Bronchial epithelial cell (primary cell): ENCODE measurements at places on chromosomes 3 and 15.
A peak's percentile ranks its signal among the peaks of the same experiment; 100 is the strongest.

- no peak for DNase-seq
Observed at GRCh38 chr3:168461793-168462192, 366.1 kb upstream of the GOLIM4 start.

- no peak for DNase-seq
Observed at GRCh38 chr3:186115239-186115996, 6.5 kb upstream of the ETV5 start.

GRCh38 chr3:150170852-150171520, 200.3 kb upstream of the PFN2 start:
- no peak for DNase-seq

DNA sequence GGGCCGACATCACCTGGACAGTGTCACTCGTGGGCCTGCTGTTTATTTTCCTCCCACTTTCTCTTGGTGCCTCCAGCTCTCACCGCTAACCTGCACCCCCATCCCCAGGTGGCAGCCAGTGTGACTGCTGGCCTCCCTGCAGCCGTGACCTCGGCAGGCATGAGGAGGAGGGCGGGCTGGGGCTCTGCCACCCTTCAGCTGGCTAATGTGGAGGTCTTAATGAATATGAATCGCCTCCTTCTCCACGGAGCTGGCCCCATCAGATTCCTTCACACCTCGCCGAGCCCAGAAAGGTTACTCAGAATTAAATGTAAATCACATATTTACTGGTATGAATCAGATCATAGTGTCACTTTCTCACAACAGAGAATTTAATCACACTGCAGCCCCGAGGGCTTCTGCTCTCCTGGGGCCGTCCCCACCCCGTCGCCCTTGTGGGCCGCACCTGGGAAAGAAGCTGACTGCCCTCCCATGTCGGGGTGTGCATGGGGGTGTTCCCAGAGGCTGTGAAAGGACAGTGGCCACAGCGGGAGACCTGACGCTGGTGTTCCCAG, 171.1 kb upstream of the TLE3 start:
- no peak for DNase-seq

GRCh38 chr3:48881006-48881405, 17.7 kb downstream of the SLC25A20 start:
- no peak for DNase-seq

DNA sequence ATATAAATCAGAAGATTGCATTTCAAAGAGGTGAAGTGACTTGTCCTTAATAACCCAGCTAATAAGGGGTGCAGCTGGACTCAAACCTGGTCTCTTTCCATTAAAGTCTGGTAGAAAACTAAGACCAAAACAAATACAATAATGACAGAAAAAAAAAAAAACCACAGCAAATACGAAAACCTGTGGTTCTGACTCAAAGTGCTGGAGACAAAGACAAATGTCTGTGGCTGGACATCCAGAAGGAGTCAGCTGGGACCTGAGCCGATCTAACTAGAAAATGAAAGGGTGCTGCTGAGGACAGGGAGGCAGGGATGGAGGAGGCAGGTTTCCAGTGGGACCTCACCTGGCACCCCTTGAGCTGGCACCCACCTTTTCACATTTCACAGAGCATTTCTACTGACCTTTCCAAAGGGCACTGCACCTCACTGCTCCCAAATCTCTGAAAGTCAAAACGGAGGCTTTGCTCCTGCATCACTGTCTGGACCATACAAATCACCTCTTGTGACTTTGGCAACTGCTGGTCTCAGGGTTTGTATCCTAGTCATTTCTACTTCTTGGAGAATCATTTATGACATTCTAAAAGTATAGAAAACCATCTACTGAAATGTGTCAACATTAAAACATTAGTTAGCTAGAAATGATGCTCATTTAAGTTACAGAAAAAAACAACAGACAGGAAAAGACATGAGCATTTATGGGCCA, 61.7 kb downstream of the CCNL1 start:
- DNase-seq, result no peak

- DNase-seq, result peak; percentile 30
Observed at GRCh38 chr3:108603691-108604090, 14.2 kb downstream of the DZIP3 start.

DNA sequence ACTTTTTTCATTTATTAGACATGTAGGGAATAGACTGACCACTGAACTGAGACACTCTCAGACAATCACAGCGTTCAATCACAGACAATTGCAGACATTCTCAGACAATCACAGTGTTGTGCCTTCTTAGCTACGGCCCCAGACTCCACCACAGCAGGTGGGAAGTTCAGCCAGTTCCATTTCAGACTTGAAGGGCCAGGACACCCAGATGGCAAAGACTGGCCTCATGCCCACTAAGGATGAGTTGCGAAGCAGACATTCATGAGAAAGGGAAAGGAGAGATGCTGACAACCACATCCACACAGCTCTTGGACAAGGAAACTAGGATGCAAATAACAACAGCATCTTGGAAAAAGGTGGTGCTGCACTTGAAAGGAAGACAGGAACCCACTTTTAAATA, 21.9 kb upstream of the ALDH1L1 start:
- no peak for DNase-seq

DNA sequence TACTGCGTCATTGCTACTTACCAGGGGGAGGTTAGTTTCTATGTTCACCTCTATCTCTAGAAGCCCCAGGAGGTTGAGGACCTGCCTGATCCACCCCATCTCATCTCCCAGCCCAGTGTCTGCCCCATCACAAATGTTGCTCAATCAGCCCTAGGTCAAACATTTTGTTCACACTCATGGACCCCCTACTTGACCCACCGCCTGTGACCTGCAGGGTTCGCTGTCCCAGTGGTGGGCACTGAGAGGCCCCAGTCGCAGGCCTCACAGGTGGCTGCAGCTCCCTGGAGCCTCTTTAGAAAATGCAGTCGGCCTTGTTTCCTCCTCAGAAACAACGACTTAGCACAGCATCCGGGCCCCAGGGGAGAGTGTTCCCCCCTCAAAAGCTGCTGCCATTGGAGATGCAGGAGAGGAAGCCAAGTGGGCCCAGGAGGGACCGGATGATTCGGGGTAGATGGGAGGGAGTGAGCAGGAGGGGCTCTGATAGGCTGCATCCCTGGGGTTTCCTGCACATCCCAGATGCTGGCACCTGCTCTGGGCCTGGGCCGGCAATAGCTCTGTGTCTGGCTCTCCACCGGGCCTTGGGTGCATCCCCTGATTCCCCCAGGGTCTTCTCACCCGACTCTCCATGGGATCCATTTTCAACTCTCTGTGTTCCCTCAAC, 18.4 kb upstream of the INSYN1 start:
- no peak for DNase-seq

- no peak for DNase-seq
Observed at GRCh38 chr3:195565716-195566115, 18.0 kb downstream of the APOD start.

- no peak for DNase-seq
Observed at GRCh38 chr3:179970746-179971145, 66.0 kb downstream of the PEX5L start.

DNA sequence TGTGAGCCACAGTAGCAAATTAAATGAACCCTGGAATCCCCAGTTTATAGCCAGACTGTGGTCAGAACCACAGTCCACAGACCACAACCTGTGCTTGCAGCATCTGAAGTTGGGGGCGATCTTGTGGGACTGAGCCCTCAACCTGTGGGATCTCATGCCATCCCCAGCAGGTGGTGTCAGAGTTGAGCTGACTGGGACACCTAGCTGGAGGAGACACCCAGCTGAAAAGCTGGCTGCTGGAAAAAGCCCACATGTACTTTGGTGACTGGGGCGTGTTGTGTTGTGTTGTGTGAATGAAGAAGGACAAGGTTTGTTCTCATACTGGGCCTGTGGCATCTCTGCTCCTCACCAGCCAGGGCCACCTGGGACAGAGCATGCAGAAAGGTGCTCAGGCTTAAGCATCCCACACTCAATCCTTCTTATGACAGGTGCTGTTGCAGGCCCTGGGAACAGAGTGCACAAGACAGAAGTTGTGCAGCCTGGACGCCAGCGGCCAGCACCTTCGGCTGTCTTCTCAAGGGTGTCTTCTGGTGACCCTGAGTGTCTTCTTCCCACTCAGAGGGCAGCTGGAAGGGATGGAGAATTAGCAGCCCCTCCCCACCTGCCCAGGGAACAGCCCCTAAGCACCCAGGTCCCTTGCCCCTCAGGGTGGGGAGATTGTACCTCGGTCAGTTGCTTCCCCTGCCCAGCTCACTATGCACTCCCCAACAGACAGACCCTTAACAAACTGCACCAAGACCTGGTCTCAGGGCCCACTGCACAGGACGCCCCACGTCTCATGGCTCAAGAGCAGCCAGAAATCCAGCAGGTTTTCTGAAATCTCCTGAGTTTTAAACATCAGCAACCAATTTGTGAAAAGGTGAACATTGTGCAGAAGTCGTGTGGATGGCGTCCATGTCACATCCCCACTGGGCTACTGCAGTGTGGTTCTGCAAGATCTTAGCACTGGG, 2.2 kb upstream of the UROC1 start:
- DNase-seq, result no peak

DNA sequence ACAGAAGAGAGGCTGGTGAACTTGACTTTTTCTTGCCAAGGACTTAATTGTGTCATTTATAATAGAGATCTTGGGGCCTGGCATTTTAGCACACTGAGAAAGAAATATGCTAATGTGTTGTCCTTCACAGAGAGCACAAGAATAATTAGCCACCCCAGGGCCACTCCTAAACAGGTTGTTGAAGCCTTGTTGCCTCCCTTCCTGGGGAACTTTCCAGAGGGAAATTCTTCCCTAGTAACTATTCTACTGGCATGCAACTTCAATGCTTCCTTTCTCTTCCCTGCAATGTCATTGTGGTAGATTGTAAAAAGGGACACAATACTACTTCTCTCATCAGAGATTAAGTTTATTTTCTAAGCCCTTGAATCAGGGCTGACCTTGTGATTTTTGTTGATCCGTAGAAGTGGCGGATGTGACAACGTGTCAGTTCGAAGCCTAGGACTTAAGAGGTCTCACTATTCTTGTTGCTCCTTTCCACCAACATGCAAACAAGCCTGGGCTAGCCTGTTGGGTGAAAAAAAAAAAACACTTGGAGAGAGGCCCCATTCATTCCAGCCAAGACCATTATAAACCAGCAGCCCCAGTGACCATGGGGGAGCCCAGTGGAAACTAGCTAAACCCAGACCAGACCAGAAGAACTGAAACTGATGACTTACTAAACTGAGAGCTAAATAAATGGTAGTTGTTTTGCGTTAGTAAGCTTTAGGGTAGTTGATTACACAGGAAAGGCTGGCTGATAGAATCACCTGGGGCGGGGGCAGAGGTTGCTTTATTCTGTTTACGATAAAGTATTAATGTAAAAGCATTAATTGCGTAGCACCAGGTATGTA, 287.2 kb downstream of the SHQ1 start:
- peak; percentile 52 for DNase-seq

- no peak for DNase-seq
Observed at GRCh38 chr3:43071313-43071893, 34.5 kb downstream of the POMGNT2 start.

GRCh38 chr15:90131848-90132247, 29.6 kb upstream of the IDH2 start:
- DNase-seq, result no peak

- no peak for DNase-seq
Observed at GRCh38 chr3:101979033-101979432, 129.7 kb downstream of the NFKBIZ start.

GRCh38 chr3:149715247-149715646, 37.0 kb downstream of the COMMD2 start:
- no peak for DNase-seq

GRCh38 chr3:97647441-97647982, 117.0 kb upstream of the ARL6 start:
- DNase-seq, result no peak

GRCh38 chr3:165749821-165750220, 87.4 kb downstream of the BCHE start:
- peak; percentile 2 for DNase-seq

GRCh38 chr15:92611995-92612745, 43.4 kb downstream of the FAM174B start:
- DNase-seq, result no peak

GRCh38 chr15:25832158-25832557, 31.0 kb downstream of the ATP10A start:
- no peak for DNase-seq

- no peak for DNase-seq
Observed at GRCh38 chr3:45690336-45691035, 1.3 kb downstream of the SACM1L start.

- DNase-seq, result no peak
Observed at GRCh38 chr3:24953060-24953771, 458.6 kb upstream of the THRB start.

- no peak for DNase-seq
Observed at GRCh38 chr15:40746916-40747418, 8.1 kb downstream of the RMDN3 start.

- no peak for DNase-seq
Observed at GRCh38 chr3:29429055-29429679, 148.3 kb downstream of the RBMS3 start.

GRCh38 chr3:53168175-53168923, 7.3 kb downstream of the PRKCD start:
- no peak for DNase-seq

GRCh38 chr3:101240719-101241399, 79.5 kb downstream of the IMPG2 start:
- DNase-seq, result no peak

DNA sequence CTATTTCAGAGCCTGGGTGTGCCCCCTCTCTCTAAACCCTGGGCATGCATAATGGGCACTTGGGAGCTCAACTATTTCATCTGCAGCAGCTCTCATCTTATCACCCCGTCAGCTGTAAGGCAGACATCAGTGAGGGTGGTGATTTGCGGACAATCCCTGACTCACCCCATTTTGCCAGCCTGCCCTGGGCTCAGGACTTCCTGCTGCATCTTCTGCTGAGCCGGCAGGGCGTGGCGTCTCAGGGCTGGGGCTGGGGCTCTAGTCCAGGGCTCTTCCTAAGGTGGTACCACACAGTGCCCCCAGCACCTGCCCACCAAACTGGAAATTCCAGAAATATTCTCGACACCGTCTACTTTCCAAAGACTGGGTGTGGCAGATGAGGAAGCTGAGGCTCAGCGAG, 925 bp upstream of the PSTPIP1 start:
- DNase-seq, result peak; percentile 66

DNA sequence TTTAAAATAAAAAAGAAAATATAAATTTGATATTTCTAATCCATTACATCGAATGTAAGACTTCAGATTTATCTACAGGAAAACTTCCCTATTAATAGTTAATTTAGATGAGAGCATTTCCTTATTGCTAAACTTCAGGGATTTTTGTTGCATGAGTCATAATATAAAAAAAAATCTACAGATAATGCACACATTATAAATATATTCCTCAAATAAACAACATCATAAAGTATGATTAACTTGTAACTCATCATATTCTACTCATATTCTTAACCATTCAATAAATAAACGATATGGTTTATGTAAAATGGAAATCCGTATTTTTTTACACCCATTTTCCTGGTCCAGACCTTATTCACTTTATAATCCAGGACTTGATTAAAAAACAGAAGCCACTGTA, 477.0 kb downstream of the EPHA3 start:
- peak; percentile 7 for DNase-seq

DNA sequence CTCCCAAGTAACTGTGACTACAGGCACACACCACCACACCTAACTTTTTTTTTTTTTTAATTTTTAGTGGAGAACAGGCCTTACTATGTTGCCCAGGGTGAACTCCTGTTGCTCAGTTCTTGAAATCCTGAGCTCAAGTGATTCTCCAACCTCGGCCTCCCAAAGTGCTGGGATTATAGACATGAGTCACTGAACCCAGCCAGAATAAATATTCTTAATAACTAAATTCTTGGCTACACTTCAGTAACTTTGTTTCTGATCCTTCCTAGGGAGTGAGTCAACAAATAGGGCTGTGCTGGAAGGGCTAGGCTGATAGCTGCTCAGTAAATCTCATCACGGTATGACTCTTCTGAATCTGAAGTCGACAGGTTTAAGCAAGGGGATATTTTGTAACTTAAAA, 56.6 kb downstream of the P3H2 start:
- peak; percentile 97 for DNase-seq
